Spleen (tissue), 13 donors: ENCODE measurements at places on chromosomes 16 and 17. TPM values are rescaled to one million over a fixed set of nuclear protein-coding genes. Genes with fewer than 3 reads are reported as not detected.

Gene TBX21
- total RNA-seq = 12.2 TPM

Gene HBQ1
- 7.4 TPM for total RNA-seq

Gene MAP2K3
- total RNA-seq = 44.3 TPM

Gene ADAD2
- 7.7 TPM for total RNA-seq

Gene TEX14
- total RNA-seq = 0.59 TPM

Gene CHST4
- not detected for total RNA-seq

Gene ITGAD
- total RNA-seq = 19.7 TPM

Gene OTOP3
- total RNA-seq = not detected

Gene GNAO1
- 3.5 TPM for total RNA-seq

Gene KRTAP4-5
- not detected for total RNA-seq

Gene PPL
- total RNA-seq = not detected
